Body of pancreas (tissue), 4 donors: ENCODE measurements at places on chromosomes 11 and 22. TPM values are rescaled to one million over a fixed set of nuclear protein-coding genes. Genes with fewer than 3 reads are reported as not detected.

The PPP2R1B gene
- total RNA-seq: 24.7 TPM

The NAA40 gene
- total RNA-seq: 21.8 TPM

The PRSS23 gene
- 20.0 TPM for total RNA-seq

The MDK gene
- 36.9 TPM for total RNA-seq

The C11orf54 gene
- total RNA-seq: 29.0 TPM

The TRPT1 gene
- total RNA-seq: 56.3 TPM

The ENTHD1 gene
- not detected for total RNA-seq

DNA sequence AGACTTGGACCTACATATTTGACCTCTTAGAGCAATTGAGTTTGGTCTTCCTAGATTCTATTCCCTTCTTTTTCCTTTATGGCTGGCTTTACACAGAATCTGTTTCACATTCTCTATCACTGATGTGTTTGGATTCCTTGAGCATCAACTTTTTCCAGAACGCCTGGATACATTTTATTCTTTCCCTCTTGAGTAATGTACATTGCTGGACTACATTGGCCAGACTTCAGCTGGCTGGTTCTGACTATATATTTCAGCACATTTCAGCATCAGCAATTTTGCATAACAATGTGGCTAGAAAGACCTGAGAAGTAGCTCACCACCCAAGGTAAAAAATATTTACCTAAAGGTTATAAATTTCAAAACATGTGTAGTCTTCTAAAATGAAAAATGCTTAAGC, 2198.2 kb upstream of the RAG2 start:
- no peaks in the 10 kb centered on the region for H3K4me1 ChIP-seq
- no peaks in the 10 kb centered on the region for H3K36me3 ChIP-seq
- no peak for DNase-seq
- H3K4me3 ChIP-seq: no peak overlapping the region

- H3K4me3 ChIP-seq: no peak overlapping the region
- peaks cover 19% of the 10 kb centered on the region for H3K4me1 ChIP-seq
- H3K27ac ChIP-seq: peak overlapping the region; percentile 2
- no peaks in the 10 kb centered on the region for H3K36me3 ChIP-seq
- no peaks in the 10 kb centered on the region for H3K27me3 ChIP-seq
- DNase-seq: no peak
Observed at GRCh38 chr11:96197801-96198701, 144.9 kb downstream of the MAML2 start.

DNA sequence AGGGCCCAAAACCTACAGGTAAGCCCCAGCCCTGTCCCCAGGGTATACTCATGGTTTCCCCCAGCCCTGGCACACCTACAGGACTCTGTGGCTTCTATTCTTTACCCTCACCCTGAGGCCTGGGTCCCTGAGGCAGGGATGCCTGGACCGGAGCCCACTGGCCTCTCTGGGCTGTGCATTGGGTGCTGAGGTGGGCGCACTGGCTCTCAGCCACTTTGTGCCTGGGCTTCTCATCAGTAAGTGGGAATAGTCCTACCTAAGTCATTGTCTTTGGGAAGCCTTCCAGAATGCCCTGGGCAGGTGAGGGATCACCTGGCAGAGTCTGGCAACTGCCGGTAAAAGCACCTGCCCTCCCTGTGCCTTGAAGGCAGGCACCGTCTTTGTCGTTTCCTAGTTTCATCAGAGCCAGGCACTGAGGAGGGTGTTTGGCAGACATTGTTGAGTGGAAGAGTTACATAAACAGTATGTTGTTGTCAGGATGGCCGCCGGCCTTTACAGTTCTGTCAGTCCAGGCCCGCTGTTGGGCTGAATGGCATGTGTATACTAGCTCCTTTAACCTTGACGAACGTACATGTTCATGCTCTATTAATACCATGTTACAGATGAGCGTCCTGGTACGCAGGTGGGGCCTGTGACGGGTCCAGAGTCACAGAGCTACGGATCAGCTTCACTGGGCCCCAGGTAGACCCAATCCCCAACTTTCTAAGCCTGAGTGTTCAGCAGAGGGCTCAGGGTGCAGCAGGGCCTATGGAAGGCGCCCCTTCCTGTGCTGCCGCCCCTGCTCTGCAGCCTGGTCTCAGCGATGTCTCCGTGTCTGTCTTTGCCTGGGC, 23.0 kb downstream of the SHANK3 start:
- peaks cover 13% of the 10 kb centered on the region for H3K4me1 ChIP-seq
- DNase-seq: no peak
- no peak overlapping the region for H3K4me3 ChIP-seq
- H3K27ac ChIP-seq: no peak overlapping the region
- H3K36me3 ChIP-seq: no peaks in the 10 kb centered on the region
- no peaks in the 10 kb centered on the region for H3K27me3 ChIP-seq

- H3K36me3 ChIP-seq: no peaks in the 10 kb centered on the region
- H3K4me1 ChIP-seq: peaks cover 11% of the 10 kb centered on the region
- H3K4me3 ChIP-seq: no peak overlapping the region
Observed at GRCh38 chr11:126810776-126811175, 189.8 kb downstream of the KIRREL3 start.

DNA sequence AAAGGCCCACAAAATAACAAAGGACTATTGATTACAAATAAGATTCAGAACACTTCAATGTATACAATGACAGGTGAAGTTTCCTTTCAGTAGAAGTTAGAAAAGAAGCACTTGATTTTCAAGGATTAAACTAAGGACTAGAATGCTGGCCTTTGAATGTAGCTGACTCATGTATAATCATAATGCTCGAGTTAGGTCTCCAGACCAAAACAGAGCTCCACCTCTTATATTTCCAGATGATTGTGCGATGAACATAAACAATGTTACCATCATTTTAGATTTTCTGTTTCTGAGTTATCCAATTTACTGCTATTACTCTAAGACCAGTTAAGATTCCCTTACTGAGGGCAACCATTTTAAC, 40.4 kb upstream of the RAPSN start:
- no peak overlapping the region for H3K4me3 ChIP-seq
- peaks cover 21% of the 10 kb centered on the region for H3K4me1 ChIP-seq
- H3K27me3 ChIP-seq: no peaks in the 10 kb centered on the region
- peak overlapping the region; percentile 38 for H3K27ac ChIP-seq

- H3K27ac ChIP-seq: no peak overlapping the region
- no peak overlapping the region for H3K4me3 ChIP-seq
- DNase-seq: no peak
- H3K4me1 ChIP-seq: no peaks in the 10 kb centered on the region
- peaks cover 4% of the 10 kb centered on the region for H3K36me3 ChIP-seq
- H3K27me3 ChIP-seq: no peaks in the 10 kb centered on the region
Observed at GRCh38 chr11:119288219-119288618, 28.7 kb downstream of the MCAM start.

DNA sequence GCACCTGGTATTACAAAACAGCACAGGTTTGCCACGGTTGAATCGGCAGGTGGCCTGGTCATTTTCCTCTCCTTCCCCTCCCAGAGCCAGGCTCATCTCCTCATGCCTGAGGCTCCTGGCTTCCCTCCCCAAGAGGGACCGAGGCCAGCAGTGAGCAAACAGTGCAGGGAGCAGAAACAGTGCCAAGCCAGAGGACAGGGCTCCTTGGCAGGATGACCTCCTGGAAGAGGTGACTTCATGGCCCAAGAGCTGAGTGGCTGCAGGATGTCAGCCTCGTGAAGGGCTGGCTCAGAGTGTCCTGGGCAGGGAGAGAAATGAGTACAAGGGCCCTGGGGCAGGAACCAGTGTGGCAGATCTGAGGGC, 22.8 kb upstream of the PPFIA1 start:
- no peaks in the 10 kb centered on the region for H3K4me1 ChIP-seq
- no peak overlapping the region for H3K27ac ChIP-seq
- no peak overlapping the region for H3K4me3 ChIP-seq
- no peak for DNase-seq

- H3K27ac ChIP-seq: no peak overlapping the region
- no peak overlapping the region for H3K4me3 ChIP-seq
- no peaks in the 10 kb centered on the region for H3K27me3 ChIP-seq
- DNase-seq: no peak
- H3K4me1 ChIP-seq: no peaks in the 10 kb centered on the region
Observed at GRCh38 chr11:41784513-41785335, 325.3 kb upstream of the LRRC4C start.

GRCh38 chr11:2516276-2517015, 71.6 kb downstream of the KCNQ1 start:
- no peak overlapping the region for H3K27ac ChIP-seq
- no peaks in the 10 kb centered on the region for H3K36me3 ChIP-seq
- peak; percentile 10 for DNase-seq
- H3K27me3 ChIP-seq: no peaks in the 10 kb centered on the region

GRCh38 chr11:117484156-117484555, 156.5 kb downstream of the CEP164 start:
- no peaks in the 10 kb centered on the region for H3K36me3 ChIP-seq
- DNase-seq: no peak
- H3K27me3 ChIP-seq: no peaks in the 10 kb centered on the region
- no peaks in the 10 kb centered on the region for H3K4me1 ChIP-seq
- no peak overlapping the region for H3K4me3 ChIP-seq

DNA sequence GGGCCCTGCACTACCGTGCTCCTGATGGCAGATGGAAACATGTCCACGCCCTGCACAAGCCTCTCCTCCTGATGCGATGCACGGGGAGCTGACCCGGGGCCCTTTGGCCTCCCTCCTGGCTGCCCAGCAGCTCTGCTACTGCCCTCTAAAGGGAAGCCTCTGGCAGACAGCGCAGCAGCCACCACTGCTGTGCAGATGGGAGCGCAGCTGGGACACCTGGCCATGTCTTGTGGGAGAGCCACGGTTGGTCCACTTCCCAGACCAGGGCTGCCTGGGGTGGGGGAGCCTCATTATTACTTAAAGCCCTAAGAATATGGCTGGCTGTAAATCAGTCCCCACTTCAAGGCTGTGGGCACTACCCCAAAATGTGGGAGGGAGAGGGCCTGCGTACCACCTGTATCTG, 38.3 kb downstream of the TBX1 start:
- H3K36me3 ChIP-seq: no peaks in the 10 kb centered on the region
- H3K27ac ChIP-seq: no peak overlapping the region
- no peak overlapping the region for H3K4me3 ChIP-seq
- no peak for DNase-seq
- no peaks in the 10 kb centered on the region for H3K27me3 ChIP-seq

GRCh38 chr11:108751444-108751843, 86.6 kb downstream of the DDX10 start:
- no peak overlapping the region for H3K27ac ChIP-seq
- peaks cover 3% of the 10 kb centered on the region for H3K4me1 ChIP-seq
- H3K36me3 ChIP-seq: no peaks in the 10 kb centered on the region
- H3K27me3 ChIP-seq: no peaks in the 10 kb centered on the region

DNA sequence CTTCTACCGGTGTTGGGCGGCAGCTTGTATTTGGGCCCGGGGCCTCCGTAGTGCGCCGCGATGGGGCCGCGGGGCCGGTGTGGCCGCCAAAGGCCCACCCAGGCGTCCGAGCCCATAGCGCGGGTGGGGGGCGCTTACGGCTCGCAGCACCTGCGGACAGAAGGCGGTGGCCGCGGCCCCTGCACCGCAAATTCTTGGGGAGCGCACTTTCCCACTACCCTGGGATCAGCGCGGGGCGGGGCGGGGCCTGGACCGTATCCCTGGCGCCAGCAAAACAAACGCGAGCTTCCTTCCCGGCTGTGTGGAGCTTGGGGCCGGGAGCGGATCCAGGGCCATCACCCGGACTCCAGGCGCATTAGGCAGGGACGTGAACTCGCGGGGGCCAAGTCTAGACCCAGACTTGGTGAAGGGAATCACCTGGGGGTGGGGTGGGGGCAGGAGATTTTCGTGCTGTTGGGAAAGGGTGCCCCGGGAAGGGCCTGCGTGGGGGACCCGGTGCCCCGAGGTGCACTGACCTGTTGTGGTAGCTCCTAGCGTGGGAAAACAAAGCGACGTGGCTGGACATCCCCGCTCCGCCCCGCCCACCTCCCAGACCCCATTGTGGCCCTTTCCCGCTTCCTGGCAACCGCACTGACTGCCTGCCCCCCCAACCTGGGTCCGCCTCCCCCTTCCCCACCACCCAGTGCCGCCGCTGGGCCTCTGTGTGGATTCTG, 2.3 kb upstream of the TYMP start:
- DNase-seq: peak; percentile 83
- H3K4me3 ChIP-seq: peak overlapping the region; percentile 17
- no peaks in the 10 kb centered on the region for H3K36me3 ChIP-seq
- peak overlapping the region; percentile 70 for H3K27ac ChIP-seq
- no peaks in the 10 kb centered on the region for H3K27me3 ChIP-seq
- peaks cover 42% of the 10 kb centered on the region for H3K4me1 ChIP-seq

- H3K27me3 ChIP-seq: no peaks in the 10 kb centered on the region
- no peaks in the 10 kb centered on the region for H3K36me3 ChIP-seq
- no peak overlapping the region for H3K4me3 ChIP-seq
- H3K4me1 ChIP-seq: no peaks in the 10 kb centered on the region
- H3K27ac ChIP-seq: no peak overlapping the region
- DNase-seq: no peak
Observed at GRCh38 chr11:63518548-63518947, 12.7 kb downstream of the LGALS12 start.

GRCh38 chr11:121228851-121229250, 63.7 kb upstream of the SC5D start:
- no peak for DNase-seq
- no peaks in the 10 kb centered on the region for H3K27me3 ChIP-seq
- H3K36me3 ChIP-seq: no peaks in the 10 kb centered on the region
- H3K4me3 ChIP-seq: no peak overlapping the region
- H3K27ac ChIP-seq: no peak overlapping the region

- no peaks in the 10 kb centered on the region for H3K36me3 ChIP-seq
- no peak for DNase-seq
- no peak overlapping the region for H3K4me3 ChIP-seq
- no peaks in the 10 kb centered on the region for H3K4me1 ChIP-seq
- H3K27me3 ChIP-seq: no peaks in the 10 kb centered on the region
Observed at GRCh38 chr11:125743681-125744080, 2.4 kb upstream of the PATE1 start.

GRCh38 chr11:12441231-12441861, 64.0 kb downstream of the PARVA start:
- no peaks in the 10 kb centered on the region for H3K36me3 ChIP-seq
- H3K4me3 ChIP-seq: no peak overlapping the region
- H3K27me3 ChIP-seq: no peaks in the 10 kb centered on the region
- no peak for DNase-seq
- H3K27ac ChIP-seq: no peak overlapping the region

DNA sequence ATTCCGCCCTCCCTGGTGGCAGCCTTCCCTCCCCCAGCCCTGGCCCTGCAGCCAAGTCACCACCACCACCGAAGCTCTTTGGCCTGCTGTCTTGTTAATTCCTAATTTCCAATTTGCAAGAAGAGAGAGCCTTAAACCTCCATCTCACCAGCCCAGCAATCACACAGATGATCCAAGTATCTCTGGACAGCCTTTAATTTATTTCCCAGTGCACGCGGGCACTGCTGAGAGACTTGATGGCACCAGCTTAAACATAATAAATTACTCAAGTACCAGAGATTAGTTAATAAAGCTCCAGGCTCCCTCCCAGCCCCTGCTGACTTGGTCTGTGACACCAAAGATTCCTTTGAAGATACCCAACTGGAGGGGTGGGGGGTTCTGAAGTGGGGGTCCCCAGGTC, 494.7 kb downstream of the BUD13 start:
- H3K4me1 ChIP-seq: peaks cover 8% of the 10 kb centered on the region
- no peak overlapping the region for H3K4me3 ChIP-seq
- no peaks in the 10 kb centered on the region for H3K36me3 ChIP-seq
